ENCODE measurements at places on chromosomes 1 and 21.

DNA sequence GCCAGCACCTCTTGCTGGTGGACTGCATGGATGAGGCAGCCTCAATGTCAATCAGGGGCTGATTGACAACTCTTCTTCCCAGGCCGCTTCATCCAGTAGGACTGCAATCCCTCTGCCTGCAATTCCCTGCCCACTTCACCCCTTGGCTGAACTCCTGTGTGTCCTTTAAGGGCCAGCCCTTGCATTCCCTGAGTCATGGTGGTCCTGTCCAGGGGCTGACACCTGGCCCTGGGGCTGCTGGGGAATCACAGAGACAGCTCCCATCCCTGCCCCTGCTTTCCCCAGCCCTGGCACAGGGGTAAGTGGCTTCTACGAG is 4.6 kb upstream of the EPS8L3 start:
- DNase-seq = no peak

DNA sequence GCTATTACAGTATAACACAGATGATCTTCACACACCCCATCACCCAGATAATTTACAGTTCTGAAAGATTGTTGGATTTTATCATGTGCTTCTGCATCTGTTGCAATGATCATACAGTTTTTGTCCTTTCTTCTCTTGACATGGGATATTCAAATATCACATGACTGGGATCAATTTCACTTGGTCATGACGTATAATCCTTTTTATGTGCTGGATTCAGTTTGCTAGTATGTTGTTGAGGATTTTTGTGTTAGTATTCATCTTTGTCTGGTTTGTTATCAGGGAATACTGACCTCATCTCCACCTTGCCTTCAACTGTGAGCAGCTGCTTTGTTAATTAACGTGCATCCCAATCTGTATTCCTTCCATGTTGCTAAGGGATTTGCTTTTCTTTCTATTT is 44.7 kb upstream of the DISC1 start:
- no peak for DNase-seq

DNA sequence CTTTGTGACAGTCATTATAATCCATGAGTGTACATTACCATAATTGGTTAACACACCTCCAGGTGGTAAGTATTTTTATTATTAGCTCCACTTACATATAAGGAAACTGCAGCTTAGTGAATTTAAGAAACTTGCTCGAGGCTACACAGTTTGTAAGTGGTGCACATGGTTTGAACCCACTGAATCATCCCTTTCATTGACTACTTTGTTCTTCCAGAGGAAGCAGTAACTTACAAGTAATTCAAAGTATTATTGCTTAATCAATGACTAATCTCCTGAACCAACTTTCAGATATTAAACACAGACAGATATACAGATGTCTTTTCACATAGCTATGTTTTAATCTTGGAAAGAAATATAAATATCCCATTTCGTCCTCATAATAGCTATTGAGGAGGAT is 18.7 kb upstream of the CLDN8 start:
- no peak for DNase-seq

- DNase-seq = no peak
These were observed 3.7 kb downstream of the GJB4 start for GRCh38 chr1:34763142-34763781.

- DNase-seq = no peak
These were observed 1.3 kb downstream of the TGFBR3 start for GRCh38 chr1:91884459-91885212.

GRCh38 chr1:201666102-201666501 is 127.2 kb downstream of the NAV1 start:
- DNase-seq = no peak

- DNase-seq = no peak
These were observed 37.5 kb upstream of the KCNA10 start for GRCh38 chr1:110556471-110556807.

- DNase-seq = no peak
These were observed 188.6 kb downstream of the ZP4 start for GRCh38 chr1:237702161-237702560.

DNA sequence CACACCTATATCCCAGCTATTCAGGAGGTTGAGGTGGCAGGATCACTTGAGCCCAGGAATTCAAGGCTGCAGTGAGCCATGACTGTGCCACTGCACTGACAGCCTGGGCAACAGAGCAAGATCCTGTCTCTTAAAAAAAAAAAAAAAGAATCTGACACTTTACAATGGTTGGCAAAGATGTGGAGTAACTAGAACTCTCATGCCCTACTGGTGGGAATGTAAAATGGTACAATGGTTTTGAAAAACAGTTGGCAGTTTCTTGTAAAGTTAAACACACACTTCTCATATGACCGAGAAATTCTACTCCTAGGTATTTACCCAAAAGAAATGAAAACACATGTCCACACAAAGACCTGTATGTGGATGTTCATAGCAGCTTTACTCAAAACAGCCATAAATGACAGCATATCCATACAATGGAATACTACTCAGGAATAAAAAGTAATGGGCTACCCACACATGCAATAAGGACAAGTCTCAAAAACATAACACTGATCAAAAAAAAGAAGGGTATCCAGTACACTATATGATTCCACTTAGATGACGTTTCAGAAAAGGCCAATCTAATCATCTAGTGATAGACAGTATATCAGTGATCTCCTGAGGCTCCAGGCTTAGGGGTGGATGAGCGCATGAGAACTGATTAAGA is 58.1 kb downstream of the HLCS start:
- DNase-seq = no peak

- DNase-seq = no peak
These were observed 593.8 kb downstream of the LRRIQ3 start for GRCh38 chr1:73604211-73604610.

- no peak for DNase-seq
These were observed 38.8 kb upstream of the OR2B11 start for GRCh38 chr1:247496581-247497285.

DNA sequence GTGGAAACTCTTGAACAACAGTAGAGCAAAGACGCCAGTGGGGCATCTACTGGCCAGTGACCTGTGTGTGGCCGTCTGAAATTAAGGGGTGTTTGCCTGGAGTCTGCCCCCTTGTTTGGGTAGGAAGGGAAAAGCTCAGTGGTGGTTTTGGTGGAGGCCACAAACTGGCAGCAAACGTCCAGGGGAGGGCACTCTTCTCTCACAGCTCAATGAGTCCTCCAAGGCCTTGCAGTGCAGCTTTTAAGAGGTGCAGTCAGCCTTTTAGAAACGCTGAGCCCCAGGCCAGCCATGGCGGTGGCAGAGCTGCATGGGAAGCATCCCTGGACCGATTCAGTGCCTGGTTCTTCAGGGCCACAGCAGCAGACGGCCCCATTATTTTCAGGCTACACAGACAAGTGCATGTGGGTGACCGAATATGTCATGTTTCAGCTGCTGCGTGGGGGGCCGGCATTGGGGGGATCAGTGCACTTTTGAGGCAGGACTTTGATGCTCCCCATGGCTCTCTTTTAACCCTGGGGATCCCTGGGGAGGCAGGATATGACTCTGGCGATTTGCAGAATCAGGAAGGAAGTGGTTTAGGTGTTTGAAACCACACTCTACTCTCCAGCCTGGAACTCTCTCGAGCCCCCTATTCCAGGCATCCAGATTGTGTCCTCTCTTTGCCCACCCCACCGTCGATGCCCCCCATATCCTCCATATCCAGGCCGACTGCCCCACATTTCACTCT is 414.0 kb downstream of the PRDM2 start:
- no peak for DNase-seq

GRCh38 chr1:173241528-173242347 is 34.6 kb upstream of the TNFSF4 start:
- DNase-seq = no peak

DNA sequence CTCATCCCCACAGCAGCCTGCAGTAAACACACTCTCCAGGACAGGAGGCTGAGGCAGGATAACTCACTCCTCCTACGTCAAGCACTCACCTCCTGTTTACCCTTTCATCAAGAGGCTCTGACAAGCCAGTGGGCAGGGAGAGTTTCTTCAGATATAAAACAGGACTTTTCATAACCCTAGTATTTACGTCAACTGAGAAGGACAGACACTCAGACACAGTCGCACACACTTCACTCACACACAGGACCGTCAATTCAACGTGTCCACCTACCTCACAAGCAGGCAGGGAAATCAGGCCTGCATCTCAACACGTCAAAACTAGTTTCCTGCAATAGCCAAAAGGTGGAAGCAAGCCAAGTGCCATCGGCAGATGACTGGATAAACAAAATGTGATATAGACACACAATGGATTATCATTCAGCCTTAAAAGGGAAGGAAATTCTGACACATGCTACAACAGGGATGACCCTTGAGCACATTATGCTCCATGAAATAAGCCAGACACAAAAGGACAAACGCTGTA is 48.6 kb downstream of the ITPKB start:
- no peak for DNase-seq

DNA sequence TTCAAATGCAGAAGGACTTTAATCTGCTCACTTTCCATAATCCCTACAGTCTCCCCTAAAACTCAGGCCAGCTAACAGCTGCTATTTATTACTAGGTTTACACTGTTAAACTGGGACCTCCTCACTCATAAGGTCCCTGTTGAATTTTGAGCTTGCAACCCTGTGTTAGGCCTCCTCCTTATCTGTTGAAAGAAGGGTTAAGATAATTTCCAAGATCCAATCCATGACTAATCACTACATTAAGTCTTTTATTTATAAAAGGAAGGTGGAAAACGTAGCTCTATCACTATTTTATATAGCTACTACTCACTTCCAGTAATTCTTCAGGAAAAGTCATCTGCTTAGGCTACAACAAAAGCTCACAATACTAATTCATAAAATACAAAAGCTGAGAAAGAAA is 79.5 kb downstream of the EVI5 start:
- DNase-seq = no peak

GRCh38 chr21:32483293-32483595 is 70.7 kb downstream of the EVA1C start:
- no peak for DNase-seq

- no peak for DNase-seq
These were observed 13.4 kb upstream of the ALX3 start for GRCh38 chr1:110083866-110084226.

DNA sequence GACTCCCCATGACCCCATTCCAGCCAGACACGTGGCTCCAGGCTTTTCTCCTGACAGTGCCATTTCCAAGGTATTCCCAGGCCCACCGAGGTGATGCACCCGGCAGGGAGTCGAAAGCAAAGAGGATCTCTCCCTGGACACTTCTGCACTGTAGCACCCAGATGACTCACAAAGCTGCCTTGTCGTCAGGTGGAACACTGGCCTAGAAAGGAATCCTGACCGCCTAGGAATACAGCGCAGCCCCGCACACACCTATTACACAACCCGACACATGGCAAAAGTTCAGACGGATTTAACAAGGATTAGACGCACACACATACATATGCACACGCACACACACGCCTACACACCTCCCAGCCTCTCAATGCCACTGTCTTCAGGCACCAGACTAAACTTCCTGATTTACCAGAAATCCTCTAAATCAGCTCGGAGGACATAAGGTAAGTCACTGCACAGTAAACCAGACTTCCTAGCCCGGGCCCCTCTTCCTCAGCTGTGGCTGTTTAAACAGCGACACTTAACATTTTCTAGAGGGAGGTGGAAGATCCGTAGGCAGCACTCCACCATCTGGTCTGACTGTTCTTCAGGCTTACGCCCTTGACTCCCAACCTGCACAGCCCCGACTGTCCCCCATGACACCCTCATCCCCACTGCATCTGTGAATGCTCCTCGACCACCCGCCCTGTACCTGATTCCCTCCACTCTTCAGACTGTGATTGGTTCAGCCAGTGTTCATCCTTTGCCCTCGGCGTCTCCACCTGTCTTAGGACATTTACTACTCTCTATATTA is 12.7 kb downstream of the FAM89A start:
- DNase-seq = no peak

DNA sequence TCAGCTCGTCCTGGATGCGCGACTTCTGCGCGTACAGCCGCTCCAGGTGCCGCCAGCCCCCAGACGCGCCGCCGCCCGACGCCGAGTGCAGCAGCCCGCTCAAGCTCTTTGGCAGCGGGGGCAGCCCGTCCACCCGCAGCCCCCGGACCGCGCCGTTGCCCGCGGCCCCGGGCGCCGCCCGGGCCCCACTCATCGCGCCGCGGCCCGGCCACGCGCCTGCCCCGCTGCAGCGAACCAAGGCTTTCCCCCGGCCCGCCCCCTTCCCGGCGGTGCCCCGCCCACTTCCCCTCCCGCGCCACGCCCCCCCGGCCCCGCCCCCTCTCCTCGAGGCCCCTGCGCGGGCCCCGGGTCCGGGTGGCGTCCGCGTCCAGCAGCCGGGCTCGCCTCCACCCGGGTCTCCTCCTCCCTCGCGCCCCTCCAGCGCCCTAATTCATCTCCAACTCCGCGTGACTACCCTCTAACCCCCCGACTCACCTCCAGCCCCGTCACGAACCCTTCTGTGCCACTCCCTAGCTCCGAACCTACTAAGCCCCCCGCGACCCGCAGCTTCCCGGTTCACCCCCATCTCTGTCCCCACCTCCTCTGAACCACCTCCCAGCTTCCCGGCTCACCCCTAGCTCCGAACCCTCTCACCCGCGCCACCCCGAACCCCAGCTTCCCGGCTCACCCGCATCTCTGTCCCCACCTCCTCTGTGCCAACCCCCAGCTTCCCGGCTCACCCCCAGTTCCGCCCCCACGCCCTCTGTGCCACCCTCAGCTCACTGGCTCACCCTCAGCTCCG is at the start of gene FAM89A:
Gene FAM89A (minus strand): TSS at position 236 of the 781 bp plus-strand sequence. CDS start 43 bp downstream, at position 193.
- no peak for DNase-seq

- DNase-seq = no peak
These were observed 104.2 kb downstream of the FASLG start for GRCh38 chr1:172763057-172763456.

DNA sequence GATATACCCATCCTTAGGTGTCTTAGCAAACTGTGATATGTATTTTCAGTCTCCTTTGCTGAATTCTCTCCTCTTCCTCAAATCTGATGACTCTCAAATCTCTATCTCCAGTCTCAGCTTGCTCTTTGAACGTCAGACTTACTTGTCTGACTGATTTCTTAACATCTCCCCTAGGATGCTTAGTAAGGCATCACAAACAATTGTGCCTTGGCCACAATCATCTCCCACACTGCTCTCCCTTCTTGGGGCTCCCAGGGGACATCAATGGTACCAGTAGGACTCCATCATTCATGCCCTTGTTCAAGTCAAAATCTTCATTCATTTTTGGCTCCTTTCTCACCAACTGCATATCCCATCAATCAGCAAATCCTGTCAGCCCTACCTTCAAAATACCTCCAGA is 42.0 kb downstream of the GNG12 start:
- DNase-seq = no peak

- DNase-seq = no peak
These were observed 442.3 kb downstream of the LRRIQ3 start for GRCh38 chr1:73755649-73756048.

GRCh38 chr21:45169682-45170081 is 95.3 kb downstream of the ADARB1 start:
- DNase-seq = no peak

GRCh38 chr1:30515755-30516484 is 207.5 kb downstream of the MATN1 start:
- DNase-seq = no peak

- no peak for DNase-seq
These were observed 1.6 kb downstream of the C1orf105 start for GRCh38 chr1:172421974-172422604.

GRCh38 chr1:91940496-91940895 is 8.7 kb upstream of the BRDT start:
- DNase-seq = no peak

GRCh38 chr1:41653574-41653973 is 169.1 kb upstream of the EDN2 start:
- no peak for DNase-seq

- DNase-seq = no peak
These were observed 18.1 kb downstream of the KHDRBS1 start for GRCh38 chr1:32031578-32032274.
